ENCODE measurements at places on chromosomes 6 and 20. TPM values are rescaled to one million over a fixed set of nuclear protein-coding genes. Genes with fewer than 3 reads are reported as not detected.
A peak's percentile ranks its signal among the peaks of the same experiment; 100 is the strongest.

DNA sequence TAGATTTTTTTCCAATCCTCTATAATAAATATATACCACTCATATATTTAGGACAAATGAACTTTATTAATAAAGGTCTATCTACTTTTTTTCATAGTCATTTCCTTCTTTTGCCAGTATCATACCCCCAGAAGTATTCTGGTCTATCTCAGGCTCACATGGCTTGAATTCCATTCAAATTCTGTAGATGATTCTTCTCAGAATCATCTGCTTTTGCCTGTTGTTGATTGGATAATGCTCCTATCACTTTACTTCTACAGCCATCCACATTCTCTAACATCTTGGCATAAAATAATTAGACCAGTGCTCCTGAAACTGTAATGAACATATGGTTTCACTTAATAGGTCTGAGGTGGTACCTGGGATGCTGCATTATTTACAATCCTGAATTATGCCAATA lies 121.2 kb downstream of the GFRAL start:
- ATAC-seq = no peak

DNA sequence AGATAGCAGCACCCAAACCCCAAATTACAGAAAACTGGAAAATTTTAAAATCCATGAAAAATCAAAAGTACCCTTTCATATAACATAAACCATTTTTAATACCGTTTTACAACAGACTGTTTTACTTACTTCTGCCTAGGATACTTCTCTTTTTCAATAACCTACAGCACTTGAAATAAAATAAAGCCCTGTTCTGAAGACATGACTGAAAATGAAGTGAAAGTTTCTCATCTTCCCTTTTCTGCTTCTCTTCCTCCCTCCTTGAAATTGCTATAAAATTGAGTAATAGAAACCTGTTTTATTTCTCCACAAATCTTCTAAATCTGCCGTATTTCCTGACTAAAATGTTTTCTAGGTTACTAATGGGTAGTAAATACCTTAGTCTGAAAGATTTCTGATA lies 20.3 kb downstream of the MMS22L start:
- ATAC-seq = no peak

The GRM4 gene
- total RNA-seq = 1.5 TPM

The MYT1 gene
- 0.10 TPM for total RNA-seq

The FRK gene
- total RNA-seq = 3.1 TPM

The RAET1L gene
- 2.8 TPM for total RNA-seq

The CALHM6 gene
- total RNA-seq = not detected

DNA sequence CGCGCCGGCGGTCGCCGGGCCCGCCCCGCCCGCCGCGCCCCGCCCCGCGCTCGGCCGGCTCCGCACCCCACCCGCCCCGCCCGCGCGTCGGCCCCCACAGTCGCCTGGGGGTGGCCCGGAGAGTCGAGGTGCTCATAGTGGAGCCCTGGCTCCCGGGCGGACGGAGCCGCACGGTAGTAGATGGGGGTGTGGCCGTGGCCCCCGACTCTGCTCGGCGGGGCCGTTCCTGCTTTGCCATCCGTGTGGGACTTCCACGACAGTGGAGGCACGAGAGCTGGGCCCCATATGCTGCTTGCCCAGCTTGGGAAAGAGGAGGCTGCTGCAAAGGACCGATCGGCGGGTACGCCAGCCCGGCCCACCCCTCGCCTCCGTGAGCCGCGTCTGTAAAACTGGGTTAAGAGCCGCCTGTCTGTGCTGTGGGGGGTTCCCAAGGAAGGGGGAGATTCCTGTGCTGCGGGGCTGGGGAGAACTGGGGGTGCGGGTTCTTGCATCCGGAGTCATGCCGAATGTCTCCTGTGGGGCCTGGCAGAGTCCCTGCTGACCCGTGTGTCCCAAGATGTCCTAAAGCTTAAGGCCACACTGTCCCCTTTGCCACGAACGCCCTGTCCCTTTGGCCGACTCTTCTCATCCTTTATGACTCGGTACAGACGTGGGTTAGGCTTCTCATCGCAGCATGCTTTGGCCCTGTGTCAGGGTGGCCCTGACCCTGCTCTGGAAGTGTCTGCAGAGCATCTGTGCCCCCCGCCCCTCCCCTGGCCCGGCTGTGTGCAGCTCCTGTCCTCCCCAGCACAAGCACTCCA lies at the start of gene OPRL1:
TSS of gene OPRL1 (plus strand) at position 70 of the 800 bp plus-strand sequence. CDS start 12,639 bp downstream, outside the sequence.
- ATAC-seq = peak; percentile 21

DNA sequence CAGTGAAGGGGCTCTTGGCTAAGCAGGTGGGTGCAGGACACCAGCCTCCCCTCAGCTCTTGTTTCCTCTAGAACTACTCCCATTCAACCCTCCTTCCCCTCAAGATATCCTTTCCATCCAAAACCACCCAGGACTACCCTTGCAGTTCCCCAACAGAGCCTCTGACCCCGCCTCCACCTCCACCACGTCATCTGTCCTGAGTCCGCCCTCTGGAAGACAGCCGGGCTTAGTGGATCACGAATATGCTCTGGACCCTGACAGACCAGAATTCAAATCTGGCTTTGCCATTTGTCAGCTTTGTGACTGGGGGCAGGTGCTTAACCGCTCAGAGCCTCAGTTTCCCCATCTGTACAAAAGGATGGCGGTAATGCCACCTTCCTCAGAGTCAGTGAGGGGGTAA lies 31.4 kb downstream of the TFEB start:
- no peak for ATAC-seq

The CD109 gene
- 9.9 TPM for total RNA-seq

The UBE2V1 gene
- 69.3 TPM for total RNA-seq

GRCh38 chr20:56247954-56248782 lies at the start of gene MC3R:
Gene MC3R (plus strand): TSS chr20:56248732. CDS start chr20:56248844, 112 bp downstream.
- peak; percentile 82 for ATAC-seq

- ATAC-seq = no peak
Observed at GRCh38 chr6:5956939-5957338, 49.8 kb downstream of the NRN1 start.

The NUP153 gene
- total RNA-seq = 45.6 TPM

The MROH8 gene
- total RNA-seq = 6.6 TPM

The TRIM27 gene
- 58.5 TPM for total RNA-seq

GRCh38 chr6:110116258-110116657 lies 63.2 kb downstream of the WASF1 start:
- ATAC-seq = no peak

DNA sequence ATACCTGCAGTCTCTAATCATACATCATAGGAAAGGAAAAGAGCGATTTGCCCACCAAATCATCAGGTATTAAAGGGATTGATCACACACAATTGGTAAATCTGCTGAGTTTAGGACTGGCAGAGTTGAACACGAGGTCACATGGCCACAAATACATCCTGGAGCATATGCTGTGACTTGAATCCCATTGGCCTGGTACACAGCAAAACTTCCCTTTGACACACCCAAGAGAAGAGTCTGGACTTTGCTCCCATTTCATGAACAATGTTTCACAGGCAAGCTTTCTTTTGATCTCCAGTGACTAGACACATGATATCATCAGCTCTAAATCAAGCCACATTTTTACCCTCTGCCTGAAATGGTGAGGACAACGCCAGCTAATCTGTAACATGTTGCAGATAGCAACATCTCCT lies 117.9 kb downstream of the ISM1 start:
- ATAC-seq = peak; percentile 9

GRCh38 chr20:15682690-15683089 lies 890.6 kb downstream of the KIF16B start:
- no peak for ATAC-seq

DNA sequence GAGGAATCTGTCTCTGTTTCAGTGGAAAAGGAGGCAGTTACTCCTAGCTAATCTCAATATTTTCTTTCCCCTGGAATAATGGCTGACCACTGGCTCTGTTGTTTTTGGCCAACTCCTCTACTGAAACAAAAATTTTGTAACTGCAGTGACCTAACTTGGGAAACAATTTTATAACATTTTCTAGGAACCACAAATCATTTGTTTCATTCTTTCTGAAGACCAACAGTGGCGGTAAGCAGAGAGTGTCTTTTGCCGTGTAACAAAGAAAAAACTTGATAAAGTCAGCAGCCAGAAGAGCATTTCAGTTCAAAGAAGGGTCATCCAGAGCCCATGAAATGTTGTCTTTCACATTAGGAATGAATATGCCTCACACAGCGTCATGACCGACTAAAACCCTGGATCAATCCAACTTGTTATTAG lies 11.8 kb upstream of the BFSP1 start:
- ATAC-seq = peak; percentile 61

- peak; percentile 91 for ATAC-seq
Observed at GRCh38 chr6:35569011-35569461, 56.3 kb upstream of the TULP1 start.

- no peak for ATAC-seq
Observed at GRCh38 chr20:4814696-4815252, 93.1 kb downstream of the PRND start.

GRCh38 chr20:44576297-44576696 lies 6.1 kb upstream of the PKIG start:
- ATAC-seq = no peak

DNA sequence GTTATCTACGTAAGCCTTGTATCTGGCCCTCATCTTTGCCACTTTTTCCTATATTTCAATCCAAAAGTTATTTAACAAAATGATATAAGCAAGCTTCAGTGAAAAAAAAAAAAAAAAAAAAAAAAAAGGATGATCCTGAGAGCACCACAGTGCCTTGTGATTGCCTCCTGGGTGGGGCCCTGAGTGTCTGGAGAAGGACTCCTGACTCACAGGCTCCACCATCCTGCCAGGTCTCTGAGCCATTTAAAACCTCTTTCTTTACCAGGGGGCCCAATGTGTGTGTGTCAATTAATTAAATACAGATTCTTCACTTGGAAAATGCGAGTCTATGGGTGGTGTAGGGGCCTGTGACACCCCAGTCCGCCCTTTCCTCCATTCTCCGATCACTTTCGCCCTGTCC lies 105.2 kb downstream of the SMOC2 start:
- no peak for ATAC-seq

The LZTS3 gene
- total RNA-seq = 12.2 TPM

DNA sequence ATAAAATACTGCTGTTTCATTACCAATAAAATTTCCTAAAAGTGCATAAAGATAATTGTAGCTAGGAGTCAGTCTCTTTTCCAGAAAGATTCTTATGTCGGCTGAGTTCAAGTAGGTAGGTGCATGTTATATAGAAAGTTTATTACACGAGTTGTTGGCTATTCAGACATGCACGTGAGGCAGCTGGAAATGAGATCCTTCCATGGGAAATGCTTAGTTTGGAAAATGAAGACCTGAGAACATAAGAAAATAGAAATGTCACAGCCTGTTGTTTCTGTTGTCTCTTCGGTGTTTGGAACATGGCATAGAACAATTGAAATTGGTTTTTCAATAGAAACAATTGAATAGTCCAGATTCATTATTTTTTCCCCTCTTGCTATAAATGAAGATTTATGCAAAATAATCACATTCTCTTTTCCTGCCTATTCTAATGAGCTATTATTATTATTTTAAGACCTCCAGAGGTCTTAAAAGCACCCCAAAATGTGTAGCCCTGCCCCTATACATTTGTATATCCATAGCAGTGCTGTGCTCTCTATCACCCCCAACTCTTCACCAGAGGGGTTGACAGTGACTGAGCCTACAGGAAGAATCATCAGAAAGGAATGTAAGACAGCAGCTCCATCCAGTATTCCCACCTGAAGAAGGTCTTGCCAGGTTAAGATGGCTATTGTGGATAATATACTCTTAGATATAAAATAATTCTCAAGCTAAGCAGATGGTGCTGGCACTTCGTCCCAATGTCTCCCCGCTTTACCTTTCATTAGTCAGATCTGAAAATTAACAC lies 82.2 kb downstream of the ZDHHC14 start:
- ATAC-seq = no peak

DNA sequence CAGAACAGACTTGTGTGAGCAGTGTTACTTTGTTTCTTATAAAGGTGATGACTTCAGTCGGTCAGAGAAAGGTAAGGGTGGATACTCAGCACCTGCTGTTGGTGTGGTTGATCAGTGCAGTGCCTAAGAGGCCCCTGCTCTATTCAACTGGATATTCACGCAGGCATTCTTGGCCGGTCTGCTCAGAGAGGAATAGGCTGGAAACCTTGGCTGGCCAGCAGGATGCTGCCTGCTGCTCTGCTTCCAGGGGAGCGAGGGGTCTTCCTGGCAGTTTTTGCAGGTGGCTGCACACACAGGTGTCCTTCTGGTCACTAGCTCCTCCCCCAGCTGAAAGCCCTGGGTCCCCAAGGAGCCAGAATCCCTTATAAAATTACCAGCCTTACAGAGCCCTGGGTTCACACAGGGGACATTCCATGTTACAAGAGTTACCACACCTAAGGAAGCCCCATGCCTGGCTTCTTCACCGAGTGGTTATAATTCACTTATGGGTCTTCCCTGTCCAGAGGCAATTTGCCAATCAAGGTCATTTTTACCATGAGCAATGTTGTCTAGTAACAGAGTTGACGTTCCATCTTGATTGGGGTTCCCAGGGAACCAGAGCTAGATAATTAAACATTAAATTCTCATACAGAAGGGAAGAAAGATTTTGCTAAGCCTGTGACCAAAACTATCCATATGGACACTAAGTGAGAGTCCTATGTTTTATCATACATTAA lies 16.4 kb downstream of the SYNJ2 start:
- no peak for ATAC-seq

DNA sequence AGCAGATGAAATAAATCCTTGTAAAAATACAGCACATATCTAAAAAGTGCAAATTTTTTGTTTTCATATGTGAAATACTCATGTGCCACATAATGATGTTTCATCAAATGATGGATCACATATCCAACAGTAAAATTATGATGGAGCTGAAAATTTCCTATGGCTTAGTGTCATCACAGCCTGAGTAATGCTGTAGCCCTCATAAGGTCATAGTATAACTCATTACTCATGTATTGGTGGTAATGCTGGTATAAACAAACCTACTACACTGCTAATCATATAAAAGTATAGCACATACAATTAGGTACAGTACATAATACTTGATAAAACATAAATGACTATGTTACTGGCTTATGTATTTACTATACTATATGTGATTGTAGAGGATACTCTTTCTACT lies 12.9 kb downstream of the TSPYL1 start:
- no peak for ATAC-seq

The PERP gene
- total RNA-seq = 1.9 TPM

The MYLK4 gene
- 1.2 TPM for total RNA-seq

- ATAC-seq = no peak
Observed at GRCh38 chr20:18421608-18422007, 45.2 kb downstream of the DZANK1 start.

GRCh38 chr6:44156494-44157151 lies 2.0 kb upstream of the CAPN11 start:
- no peak for ATAC-seq

The SLC22A1 gene
- total RNA-seq = 0.11 TPM

- no peak for ATAC-seq
Observed at GRCh38 chr6:115271434-115271833, 789.3 kb downstream of the FRK start.

DNA sequence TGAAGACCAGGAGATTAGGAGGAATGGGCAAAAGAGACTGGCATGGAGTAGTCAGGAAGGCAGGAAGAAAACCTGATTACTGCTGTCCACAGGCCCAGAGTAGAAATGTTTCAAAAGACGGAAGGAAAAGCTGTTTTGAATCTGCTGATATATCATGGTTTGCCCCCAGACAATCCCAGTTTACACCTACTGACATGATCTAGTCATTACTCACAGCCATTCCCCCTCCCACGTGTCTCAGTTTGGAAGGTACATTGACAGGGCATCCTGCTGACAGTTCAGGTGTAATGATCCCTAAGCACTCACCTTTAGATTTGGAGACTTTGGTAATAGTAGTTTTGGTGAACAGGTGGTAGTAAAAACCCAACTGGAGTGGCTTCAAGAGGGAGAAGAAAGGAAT lies 9.8 kb upstream of the TXNDC5 start:
- ATAC-seq = no peak

The SLA2 gene
- total RNA-seq = 0.30 TPM

The COL9A3 gene
- total RNA-seq = 0.60 TPM

The GSTA3 gene
- total RNA-seq = not detected

The LST1 gene
- total RNA-seq = 0.87 TPM

The PRSS16 gene
- 1.7 TPM for total RNA-seq

The KCNG1 gene
- 9.6 TPM for total RNA-seq

GRCh38 chr6:21887231-21888185 lies 294.0 kb downstream of the SOX4 start:
- no peak for ATAC-seq
